Ecto neural progenitor cell (in vitro differentiated cells): ENCODE measurements at places on chromosomes 16 and 17.
A peak's percentile ranks its signal among the peaks of the same experiment; 100 is the strongest.

GRCh38 chr17:79728169-79728907 is 2.4 kb upstream of the ENPP7 start:
- peak; percentile 94 for DNase-seq

- DNase-seq = no peak
Observed at GRCh38 chr17:14670861-14671260, 370.0 kb downstream of the HS3ST3B1 start.

DNA sequence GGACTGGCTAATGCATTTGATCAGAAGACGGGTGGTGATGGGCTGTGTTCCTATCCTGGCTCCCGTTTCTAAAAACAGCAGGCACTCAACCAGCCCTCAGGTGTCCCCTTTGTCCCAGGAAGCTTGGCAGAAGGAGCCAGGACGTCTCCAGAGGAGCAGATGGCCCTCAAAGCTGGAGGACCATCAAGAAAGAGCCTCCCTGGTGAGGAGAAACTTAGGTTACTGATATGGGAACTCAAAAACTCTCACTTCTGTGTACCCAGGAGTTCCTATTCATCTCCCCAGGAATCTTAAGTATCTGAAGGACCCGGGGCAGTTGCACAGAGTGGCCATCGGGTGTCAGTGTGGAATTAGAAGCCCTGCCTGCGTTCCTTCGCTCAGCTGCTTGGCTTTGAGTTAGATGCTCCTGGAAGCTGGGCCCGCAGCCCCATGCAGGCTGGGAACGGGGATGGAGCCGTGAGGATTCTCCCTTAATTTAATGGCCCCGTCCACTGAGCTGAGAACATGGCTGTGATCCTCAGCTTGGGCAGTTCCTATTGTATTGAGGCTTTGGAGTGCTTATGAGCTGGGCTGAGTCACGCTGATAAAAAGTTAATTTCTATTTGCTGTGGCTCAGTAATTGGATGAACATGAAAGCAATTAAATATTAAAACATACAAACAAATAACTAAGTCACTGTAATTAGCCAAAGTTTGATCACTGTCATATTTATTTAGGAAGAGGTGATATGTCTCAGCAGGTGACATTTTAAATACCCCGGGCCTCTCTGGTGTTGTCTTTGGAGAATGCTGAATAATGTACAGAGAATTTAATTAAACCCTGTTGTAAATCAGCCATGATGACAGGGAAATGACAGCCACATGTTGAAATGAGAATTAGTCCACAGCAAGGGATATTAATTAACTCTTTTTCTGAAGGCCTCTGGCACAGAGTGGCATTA is 402.1 kb downstream of the SEC14L1 start:
- peak; percentile 93 for DNase-seq

GRCh38 chr17:50469208-50469605 is 527 bp upstream of the CHAD start:
- no peak for DNase-seq

DNA sequence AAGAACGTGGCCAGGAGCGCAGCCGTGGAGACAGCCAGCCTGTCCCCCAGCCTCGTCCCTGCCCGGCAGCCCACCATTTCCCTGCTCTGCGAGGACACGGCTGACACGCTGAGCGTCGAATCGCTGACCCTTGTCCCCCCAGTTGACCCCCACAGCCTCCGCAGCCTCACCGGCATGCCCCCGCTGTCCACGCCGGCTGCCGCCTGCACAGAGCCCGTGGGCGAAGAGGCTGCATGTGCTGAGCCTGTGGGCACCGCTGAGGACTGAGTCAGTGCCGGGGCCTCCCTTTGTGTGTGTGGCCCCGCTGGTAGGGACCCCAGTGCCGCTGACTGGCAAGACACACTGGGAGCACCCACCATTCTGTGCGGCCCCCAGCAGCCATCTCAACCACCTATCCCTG is 77.6 kb downstream of the SOCS1 start:
- DNase-seq = no peak

DNA sequence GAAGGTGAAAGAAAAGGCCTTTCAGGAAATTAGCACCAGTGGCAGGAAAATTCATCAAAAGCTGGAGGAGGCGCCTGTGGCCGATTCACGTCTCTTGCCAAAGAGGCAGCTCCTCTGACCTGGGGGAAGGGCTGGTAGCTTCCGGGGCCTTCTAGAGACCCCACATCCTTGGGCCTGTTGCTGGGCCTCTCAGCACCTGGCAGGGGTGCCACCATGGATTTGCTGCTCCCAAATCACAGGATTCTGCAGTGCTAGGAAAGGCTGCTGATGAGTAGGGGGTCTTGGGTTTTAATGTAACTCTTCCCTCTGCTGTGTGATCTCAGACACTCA is 11.6 kb upstream of the CBFB start:
- peak; percentile 39 for DNase-seq
